NCI-H526 (cell line): ENCODE measurements at places on chromosomes 5 and 9.

GRCh38 chr9:91734371-91734981 is 215.6 kb downstream of the ROR2 start:
- no peak for DNase-seq

- peak; percentile 66 for DNase-seq
These were observed 1.6 kb upstream of the SAR1B start for GRCh38 chr5:134634227-134634626.

- no peak for DNase-seq
These were observed 213.7 kb upstream of the NR4A3 start for GRCh38 chr9:99607842-99608448.

- DNase-seq, result no peak
These were observed 19.3 kb upstream of the APC start for GRCh38 chr5:112718344-112718743.

GRCh38 chr5:14142202-14142826 is 828 bp upstream of the TRIO start:
- no peak for DNase-seq

DNA sequence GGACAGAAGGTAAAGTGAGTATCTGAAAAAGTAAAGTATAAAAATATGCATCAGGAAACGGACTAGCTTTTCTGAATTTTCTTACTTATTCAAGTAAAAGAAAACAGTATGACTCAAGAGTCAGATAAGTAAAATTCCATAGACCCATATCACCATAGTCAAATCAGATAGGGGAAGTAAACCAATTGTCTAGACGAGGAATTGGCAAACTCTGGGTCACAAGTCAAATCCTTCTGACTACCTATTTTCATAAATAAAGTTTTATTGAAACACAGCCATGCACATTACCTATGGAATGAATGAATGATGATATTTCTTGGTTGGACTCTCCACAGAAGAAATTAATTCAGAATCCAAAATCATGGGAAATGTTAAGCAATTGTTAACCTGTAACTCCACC is 59.1 kb upstream of the TMC1 start:
- DNase-seq, result no peak

DNA sequence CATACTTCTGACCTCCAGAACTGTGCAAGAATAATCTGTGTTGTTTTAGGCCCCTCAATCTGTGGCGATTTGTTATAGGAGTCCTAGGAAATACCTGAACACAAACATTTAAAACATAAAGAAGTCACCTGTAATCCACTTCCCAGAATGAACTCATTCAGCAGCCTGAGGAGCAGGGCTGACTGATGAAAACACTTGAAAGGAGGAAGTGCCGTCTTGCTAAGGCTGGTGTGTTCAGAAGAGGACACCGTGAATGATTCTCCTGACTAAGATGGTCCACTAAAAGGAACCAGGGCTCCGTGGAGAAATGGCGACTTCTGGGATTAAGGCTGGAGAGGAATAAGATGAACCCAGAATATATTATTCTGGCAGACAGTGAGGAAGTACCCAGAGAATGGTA is 18.7 kb upstream of the MARCHF6 start:
- no peak for DNase-seq

GRCh38 chr9:121333950-121334773 is 35.9 kb downstream of the STOM start:
- DNase-seq, result no peak

DNA sequence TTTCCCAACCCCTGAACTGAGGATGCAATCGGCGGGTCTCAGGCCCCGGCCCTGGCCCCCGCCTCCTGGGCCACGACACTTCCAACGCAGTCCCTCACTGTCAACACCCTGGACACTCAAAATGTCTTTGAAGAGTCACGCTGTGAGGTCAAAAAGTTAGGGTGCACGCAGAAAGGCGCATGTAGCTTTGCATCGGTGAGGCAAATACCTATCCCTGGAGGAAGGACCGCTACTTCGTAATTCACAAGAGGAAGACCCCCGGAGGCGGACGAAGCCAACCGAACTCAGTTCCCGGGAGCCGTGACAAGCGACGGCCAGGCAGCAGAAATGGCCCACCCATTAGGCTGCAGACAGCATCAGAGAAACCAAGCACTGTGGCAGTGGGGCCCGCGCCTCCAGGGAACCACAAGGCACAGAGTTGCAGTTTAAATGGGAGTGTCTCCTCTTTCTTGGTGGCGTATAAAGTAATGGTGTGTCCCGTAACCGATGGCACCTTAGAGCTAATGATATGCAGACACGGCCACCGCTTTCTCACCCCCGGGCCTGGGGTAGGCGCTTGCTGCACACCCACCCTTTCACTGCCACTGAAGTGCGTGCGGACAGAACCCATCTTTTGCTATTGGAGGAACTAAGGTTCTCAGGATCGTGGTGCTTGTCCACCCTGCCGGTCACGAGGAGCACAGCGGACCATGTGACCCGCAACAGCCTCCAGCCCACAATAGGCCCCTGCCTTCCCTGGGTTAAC is 9.0 kb downstream of the ADAMTS2 start:
- DNase-seq, result no peak
